ENCODE measurements at places on chromosomes 6 and 20.

DNA sequence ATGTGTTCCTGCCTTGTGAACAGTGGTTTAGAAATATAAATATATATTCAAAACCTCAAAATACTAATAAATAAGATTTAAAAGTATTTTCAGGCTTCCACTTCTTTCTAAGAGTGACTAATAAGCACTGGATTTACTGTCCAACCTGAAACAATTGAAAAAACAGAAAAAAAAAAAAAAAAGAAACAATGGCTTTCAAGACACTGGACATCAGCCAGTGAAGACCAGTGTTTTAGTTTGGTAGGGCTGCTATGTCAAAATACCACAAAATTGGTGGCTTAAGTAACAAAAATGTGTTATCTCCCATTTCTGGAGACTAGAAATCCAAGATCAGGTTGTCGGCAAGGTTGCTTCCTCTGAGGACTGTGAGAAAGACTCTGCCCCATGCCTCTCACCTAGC, 101.4 kb upstream of the PDE7B start:
- no peak for DNase-seq

DNA sequence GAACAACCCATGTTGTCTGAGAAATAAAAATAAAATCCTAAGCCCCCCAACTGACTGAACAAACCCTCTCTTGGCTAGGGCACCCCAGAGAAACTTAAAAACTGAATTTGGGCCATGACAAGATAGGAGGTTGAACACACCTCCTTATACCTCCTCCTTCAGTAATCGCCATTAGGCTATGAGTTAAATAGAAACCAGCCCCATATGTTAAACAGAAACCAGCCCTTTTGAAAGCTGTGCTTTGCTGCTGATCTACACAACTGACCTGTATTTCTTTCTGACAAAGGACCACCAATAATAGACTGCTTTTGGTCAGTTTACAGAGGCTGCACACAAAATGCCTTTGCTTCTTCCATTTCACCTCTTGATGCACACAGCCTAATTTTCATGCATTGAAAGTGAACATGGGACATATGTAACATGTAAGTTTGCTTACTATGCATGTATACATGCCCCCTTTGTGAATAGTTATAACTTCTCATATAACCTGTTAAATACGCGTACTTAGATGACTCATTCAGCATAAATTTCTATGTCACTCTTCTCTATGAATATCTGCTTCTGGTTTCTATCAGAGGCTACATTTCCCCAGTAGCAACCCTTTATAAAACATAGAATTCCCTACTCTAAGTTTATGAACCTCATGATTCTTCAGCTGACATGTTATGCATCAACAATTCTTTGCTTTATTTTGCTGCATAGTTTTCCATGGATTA, 462.9 kb downstream of the COL12A1 start:
- DNase-seq: no peak

- DNase-seq: no peak
These were observed 98.5 kb downstream of the PREP start for GRCh38 chr6:105304366-105304765.

GRCh38 chr6:3429211-3429610, 27.6 kb downstream of the SLC22A23 start:
- no peak for DNase-seq

GRCh38 chr20:10291568-10292248, 73.1 kb downstream of the SNAP25 start:
- DNase-seq: no peak

- no peak for DNase-seq
These were observed 22.2 kb downstream of the ZBP1 start for GRCh38 chr20:57598060-57598459.

GRCh38 chr20:1165941-1166340, 18.8 kb downstream of the TMEM74B start:
- DNase-seq: no peak

DNA sequence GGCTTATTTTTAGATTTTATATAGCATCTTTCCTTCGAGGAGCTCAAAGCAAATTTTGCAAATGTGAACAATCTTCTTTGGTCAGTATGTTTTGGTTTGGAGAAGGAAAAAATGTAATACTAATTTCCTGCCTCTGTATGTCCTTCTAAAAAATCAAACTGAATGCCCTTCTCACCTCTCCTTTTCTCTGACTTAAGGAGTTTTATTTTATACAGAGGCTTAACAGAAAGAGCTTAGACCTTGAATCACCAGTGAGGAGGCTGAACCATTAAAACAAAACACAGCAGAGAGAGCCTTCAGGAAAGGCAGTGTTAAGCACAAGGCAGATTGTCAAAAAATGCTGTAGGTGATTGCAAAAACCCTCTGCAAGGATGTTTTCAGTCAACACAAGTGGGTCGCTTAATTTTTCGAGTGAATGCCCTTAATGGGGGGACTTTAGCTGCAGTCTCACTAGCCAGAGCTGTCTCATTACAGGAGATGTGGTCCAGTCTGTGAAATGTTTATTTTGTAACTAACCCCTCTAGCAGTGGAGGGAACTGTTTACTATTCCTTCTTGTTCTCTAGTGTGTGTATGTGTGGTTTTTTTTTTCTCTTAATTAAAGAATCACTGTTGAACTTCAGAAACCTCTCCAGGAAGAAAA, 481.3 kb upstream of the CITED2 start:
- no peak for DNase-seq

- DNase-seq: no peak
These were observed 41.1 kb downstream of the EZR start for GRCh38 chr6:158778005-158778527.

DNA sequence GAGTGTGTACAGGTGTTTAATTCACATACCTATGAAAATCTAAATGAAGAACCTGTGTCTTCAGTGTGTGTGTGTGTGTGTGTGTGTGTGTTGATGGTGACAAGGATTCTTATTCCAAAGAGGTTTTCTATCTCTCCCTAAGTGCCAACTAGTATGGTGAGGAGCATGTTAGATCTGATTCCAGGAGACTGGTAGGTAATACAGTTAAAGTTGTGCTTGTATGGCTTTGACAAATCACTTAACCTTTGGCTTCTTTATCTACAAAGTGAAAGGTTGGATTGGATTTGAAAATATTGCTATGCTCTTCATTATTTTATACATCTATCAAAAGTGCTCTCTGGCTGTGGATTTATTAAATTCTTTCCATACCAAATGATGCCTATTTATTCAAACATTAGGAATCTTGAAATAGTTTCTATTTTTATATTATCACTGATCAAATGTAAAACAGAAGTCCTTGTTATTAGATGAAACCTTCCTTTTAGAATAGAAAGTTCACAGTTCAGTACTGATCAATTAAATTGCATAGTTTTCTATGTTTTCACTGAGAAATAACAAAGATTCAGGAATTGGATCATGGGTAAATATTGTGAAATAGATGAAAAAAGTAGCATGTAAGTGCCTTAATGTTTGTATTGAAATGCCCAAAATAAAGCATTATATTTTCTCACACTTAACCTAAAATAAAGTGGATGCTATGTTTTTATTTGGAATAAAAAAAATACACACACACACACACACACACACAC, 84.4 kb upstream of the MLIP start:
- no peak for DNase-seq

- DNase-seq: no peak
These were observed 30.9 kb upstream of the RIMS1 start for GRCh38 chr6:71855406-71855805.

DNA sequence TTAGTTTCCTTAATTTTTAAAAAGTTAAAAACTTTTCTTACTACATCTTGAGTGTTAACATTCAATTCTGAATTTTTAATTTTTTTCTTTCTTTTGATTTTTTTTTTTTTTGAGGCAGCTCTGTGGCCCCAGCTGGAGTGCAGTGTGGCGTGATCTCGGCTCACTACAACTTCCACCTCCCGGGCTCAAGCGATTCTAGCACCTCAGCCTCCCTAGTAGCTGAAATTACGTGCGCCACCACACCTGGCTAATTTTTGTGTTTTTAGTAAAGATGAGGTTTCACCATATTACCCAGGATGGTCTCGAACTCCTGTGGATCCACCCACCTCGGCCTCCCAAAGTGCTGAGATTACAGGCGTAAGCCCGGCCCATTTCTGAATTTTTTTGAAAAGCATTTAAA, 1.2 kb downstream of the DDX43 start:
- no peak for DNase-seq

DNA sequence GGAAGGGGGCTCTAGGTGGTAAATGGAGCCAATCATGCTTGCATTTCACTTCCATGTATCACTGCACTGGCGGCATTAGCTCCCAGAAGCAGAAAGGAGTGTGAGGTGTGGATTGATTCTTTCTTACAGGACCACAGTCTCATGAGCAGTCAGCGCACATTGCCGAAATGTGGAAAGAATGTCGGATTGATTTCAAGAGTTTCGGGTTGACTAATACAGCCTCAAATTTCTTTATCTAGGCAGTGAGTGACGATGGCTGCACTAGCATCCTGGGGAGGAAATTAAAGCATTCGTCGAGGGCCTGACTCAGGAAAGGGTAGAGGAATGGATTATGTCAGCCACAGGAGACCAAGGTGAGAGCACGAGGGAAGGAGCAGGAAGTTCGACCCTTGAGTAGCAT, 222.8 kb upstream of the CDYL start:
- no peak for DNase-seq

DNA sequence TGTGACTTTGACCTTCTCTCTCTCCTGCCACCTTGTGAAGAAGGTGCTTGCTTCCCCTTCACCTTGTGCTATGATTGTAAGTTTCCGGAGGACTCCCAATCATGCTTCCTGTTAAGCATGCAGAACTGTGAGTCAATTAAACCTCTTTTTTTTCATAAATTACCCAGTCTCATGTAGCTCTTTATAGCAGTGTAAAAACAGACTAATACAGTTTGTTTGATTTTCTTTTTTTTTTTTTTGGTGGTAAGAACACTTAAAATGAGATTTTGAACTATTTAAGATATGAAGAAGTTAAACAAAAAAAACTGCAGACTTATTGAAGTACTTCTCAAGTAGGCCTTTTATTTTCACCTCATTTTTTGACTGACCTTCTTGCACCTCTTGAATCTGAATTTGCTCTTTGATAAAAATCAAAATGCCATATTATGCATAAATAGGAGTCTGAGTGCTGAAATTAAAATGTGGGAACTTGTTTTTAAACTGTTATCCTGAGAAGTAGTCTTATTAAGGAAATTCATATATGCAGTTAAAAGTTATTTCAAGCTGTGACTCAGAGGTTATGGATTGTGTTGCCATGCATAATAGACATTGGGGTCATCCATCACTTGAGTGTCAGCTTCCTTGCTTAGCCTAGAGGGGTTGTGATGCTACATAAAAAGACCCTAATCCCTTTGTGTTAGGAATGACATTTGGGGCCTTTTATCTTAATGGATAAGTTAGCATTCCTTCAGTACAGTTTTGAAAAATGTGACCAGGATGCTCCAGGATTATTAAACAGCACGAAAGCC, 447.9 kb upstream of the FKBP1C start:
- DNase-seq: no peak

- no peak for DNase-seq
These were observed 13.2 kb downstream of the DNAJC5 start for GRCh38 chr20:63908008-63908682.

- DNase-seq: no peak
These were observed 609.5 kb upstream of the ARID1B start for GRCh38 chr6:156167625-156168071.
